ENCODE measurements at places on chromosomes 12 and 14.

DNA sequence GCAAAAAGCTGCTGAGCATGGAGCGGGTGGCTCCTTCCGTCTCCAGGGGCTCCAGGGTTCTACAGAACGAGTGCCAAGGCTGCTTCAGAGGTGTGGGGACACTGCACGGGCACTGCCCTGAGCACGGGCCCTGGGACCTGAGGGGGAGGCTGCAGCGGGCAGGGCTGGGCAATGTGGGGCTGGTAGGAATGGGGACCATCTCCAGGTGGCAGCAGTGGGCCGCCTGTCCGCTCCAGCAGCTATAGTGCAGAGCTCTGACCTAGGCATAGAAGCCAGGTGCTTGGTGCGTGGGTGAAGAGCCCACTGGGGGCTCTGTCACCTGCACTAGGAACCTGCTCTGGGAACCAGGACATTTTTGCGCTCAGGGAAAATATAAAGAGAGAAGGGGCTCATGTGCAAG, 22.3 kb downstream of the HDAC7 start:
- no peak for DNase-seq

GRCh38 chr12:80936642-80937390, 918 bp downstream of the LIN7A start:
- no peak for DNase-seq

- no peak for DNase-seq
These were observed 117.3 kb upstream of the COCH start for GRCh38 chr14:30757082-30757481.

- DNase-seq, result no peak
These were observed 149.4 kb downstream of the RPAP3 start for GRCh38 chr12:47556261-47557030.

DNA sequence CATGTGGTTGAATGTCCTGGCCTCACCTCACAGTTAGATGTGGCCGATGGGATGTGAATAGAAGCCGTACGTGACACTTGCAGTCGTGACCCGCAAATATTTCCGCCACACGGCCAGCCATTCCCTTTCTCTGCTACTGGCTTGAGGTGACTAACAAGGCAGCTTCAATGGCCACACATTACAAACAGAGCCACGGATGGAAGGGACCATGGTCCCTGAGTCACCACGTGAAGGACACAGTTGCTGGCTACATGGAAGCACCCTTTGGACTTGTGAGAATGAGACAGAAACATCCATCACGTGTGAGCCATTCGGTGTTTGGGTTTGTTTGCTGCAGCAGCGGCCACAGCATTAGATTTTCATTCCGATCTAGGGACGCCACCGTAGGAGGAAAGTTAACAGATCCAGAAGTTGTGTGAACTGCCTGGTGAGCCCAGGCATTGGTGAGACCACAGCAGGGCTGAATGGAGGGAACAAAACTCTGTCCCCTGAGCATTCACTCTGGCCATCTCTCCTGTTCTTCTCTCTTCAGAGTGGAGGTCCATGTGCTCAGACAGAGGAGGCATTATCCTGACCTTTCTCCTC, 33.5 kb upstream of the ADGRD1 start:
- no peak for DNase-seq

DNA sequence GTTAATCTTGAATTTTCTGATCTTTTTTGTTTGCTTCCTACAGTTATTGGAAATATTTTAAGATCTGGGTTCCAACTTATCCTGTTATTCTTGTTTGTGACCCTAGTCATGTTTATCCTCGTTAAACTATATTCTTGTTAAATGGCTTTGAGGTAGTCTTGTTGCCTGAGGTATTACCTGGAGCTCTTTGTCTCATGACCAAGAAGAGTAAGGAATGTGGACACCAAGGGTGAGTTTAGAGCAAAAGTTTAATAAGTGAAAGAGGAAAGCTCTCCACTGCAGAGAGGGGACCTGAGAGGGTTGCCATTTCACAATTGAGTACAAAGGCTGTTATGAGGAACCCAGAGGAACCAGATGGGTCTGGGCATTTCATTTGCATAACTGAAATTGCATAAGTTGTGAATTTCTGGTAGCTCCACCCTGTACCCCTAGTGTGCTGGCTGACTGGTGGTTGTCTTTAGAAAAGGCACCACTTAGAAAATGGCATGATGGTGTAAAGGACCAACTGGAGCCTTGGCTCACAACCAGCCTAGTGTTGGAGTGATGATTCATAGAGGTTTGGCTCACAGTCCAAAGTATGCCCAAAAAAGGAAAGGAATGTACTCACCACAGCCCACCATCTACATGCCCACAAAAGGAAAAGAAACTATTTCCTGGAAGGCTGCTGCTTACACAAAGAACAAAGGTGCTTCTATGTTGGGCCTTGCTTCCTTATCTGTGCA, 36.7 kb upstream of the RESF1 start:
- DNase-seq, result no peak

- DNase-seq, result no peak
These were observed 514.2 kb downstream of the VRK1 start for GRCh38 chr14:97311411-97311810.

GRCh38 chr12:116148844-116149243, 128.6 kb downstream of the MED13L start:
- DNase-seq, result no peak

- no peak for DNase-seq
These were observed 98.6 kb downstream of the SETD3 start for GRCh38 chr14:99382071-99382470.

- DNase-seq, result no peak
These were observed 193.0 kb downstream of the TTC8 start for GRCh38 chr14:89017417-89017816.

DNA sequence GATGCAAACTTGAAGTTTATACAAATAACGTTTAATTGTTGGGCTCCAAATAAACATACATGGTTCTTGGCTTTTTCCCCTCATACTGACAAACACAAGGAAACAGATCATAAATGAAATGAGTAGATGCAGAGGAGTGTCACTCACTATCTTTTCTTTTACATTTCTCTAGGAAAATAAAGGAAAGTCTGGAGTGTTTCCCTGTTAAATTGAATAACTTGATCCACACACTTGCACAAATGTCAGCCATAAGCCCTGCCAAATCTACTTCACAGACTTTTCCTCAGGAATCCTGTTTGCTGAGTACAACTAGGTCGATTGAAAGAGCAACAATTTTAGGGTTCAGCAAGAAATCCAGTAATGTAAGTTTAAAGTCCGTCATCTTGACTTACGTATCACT, 175.3 kb downstream of the PLCZ1 start:
- DNase-seq, result no peak

- no peak for DNase-seq
These were observed 24.5 kb downstream of the ERG28 start for GRCh38 chr14:75636100-75636692.

DNA sequence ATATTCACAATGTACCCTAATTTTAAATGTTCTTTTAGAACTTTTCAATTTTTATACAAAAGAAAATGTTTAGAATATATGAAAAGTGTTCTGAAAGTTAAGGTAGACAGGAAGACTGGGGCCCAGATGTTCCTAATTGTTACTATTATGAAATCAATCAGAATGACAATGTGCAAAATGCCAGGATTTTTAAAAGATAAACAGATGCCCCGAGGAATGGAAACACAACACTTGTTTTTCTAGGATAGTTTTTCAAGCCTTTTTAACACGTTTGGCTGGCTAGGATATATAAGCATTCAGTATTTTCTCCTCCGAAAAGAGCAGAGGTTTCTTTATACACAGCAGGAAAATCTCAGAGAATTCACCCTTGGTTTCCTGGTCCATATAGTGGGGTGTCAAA, 106.8 kb downstream of the ESR2 start:
- no peak for DNase-seq

GRCh38 chr12:108046650-108047049, 82.4 kb upstream of the WSCD2 start:
- no peak for DNase-seq

GRCh38 chr14:33742166-33742565, 208.7 kb downstream of the EGLN3 start:
- DNase-seq, result no peak

DNA sequence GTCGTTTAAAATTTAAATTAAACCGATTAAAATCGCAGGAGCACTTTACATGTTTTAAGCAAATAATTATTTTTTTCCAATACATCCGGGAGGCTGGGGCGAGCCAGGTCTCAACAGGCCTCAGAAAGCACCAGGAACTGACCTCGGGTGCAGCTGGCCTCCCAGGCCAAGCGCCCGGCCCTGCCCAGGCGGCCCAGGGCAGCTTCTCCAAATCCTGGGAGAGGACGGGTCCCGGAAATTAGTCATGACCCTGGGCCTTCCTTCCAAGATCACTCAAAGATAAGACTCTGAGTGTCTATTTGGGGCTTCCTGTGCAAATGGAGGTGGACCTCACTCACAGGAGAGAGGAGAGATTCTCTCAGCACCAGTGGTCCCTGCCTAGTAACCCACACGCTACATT, 177.1 kb downstream of the BCL11B start:
- DNase-seq, result no peak

- no peak for DNase-seq
These were observed 311.2 kb downstream of the CACNA1C start for GRCh38 chr12:2363836-2364609.

GRCh38 chr14:83342590-83342989, 1808.9 kb upstream of the SEL1L start:
- no peak for DNase-seq

DNA sequence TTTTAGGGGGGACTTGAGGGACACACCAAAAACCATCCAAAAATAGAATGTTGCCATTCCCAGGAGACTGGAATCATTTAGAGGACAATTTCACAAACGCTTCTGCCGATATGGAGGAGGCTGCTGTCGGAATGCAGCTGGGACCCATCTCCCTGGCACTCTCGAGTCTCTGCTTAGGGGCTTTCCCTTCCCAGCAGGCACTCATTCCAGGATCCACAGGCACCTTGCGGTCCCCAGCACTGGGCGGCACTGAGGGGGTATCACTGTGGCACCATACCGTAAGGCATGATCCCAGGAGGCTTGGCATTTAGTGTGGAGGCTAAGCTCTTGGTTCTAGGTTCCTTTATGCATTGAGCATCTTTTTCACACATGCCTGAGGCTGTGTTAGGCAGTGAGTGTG, 36.6 kb upstream of the LTBP2 start:
- peak; percentile 43 for DNase-seq

DNA sequence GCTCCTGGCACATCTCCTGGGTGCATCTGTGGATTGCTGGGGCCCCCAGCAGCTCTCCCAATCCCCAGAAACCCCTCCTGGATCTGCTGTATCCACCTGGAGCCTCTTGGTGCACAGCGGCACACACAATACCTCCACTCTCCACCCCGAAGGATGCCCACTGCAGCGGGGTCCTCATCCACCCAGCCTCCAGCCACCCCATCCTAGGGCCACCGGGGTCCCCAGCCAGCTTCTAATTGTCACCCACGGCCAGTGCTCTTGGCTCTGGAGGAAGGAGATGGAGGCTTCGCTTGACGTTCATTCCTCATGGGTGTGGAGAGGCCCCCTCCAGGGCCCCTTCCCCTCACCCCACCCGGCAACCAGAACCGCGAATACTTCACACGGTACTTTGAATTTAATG, 31.6 kb upstream of the TMEM179 start:
- peak; percentile 26 for DNase-seq

DNA sequence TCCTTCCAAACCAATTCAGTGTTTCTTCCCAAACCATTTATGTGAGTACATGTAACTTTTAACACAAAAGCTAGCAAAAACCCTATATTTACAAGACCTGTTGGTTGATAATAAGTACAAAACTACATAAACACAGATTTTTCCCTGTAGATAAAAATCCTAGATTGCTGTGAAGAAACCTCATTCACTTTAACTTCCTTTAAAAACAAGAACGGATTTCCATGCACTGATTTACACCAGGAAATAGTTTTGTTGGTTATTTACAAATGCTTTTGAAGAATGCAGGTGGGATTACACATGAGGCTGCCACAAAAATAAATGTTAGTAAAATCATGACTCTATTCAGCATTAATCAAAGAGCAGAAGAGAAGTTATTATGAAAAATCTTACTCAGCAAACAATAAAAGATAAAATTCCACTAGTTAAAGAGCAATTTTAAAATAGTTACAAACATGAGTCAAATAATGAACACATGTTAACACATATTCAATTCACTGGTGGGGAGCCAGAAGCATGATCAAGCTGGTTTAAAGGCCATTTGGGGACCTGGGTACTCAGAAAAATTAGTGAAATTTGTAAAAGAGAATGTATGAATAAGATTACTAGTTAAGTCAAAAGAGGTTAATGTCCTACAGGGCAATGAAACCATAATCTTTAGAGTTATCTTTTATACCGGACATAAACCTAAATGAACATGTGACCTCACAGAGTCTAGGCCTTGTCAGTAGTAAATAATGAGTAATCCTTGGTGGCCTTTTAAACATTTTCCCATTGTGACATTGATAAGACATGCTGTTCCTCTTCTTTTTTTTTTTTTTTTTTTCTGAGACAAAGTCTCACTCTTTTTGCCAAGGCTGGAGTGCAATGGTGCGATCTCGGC, 79.9 kb downstream of the PHLDA1 start:
- no peak for DNase-seq
